Ureter (tissue), 1 donor: ENCODE measurements at places on chromosomes 3 and 15. TPM values are rescaled to one million over a fixed set of nuclear protein-coding genes. Genes with fewer than 3 reads are reported as not detected.

- no peak for DNase-seq
Measured at GRCh38 chr3:190064659-190065058, 56.0 kb downstream of the P3H2 start.

- no peak for DNase-seq
Measured at GRCh38 chr15:96412045-96412905, 81.8 kb downstream of the NR2F2 start.

DNA sequence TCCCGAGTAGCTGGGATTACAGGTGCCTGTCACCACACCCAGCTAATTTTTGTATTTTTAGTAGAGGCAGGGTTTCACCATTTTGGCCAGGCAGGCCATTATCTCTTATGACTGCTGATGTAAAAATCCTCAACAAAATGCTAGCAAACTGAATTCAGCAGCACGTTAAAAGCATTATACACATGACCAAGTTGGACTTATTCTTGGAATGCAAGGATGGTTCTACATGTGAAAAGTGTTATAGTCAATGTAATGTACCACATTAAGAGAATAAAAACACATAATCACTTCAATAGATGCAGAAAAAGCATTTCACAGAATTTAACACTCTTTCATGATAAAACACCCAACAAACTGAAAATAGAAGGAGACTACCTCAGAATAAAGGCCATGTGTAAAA, 20.2 kb downstream of the RNF13 start:
- DNase-seq = no peak

DNA sequence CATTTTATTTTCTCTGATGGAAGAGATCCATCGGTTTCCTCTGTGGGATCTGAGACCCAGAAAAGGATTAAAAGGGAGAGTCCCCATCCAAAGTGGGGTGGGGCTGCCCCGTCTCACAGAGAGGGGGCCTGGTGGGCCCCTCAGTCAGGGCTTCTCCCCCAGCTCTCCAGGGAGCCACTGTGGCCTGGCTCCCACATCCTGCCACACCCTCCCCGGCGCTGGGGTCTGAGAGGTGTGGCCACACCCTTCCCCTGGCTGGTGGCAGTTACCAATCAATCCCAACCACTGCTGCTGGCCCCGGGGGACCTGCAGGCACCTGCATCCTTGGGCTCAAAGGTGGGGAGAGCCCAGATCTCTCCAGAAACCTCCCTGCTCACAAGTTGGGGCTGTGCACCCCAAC, 161.8 kb upstream of the IQSEC1 start:
- DNase-seq = no peak

GRCh38 chr3:183895296-183895695, 10.6 kb upstream of the PARL start:
- no peak for DNase-seq

DNA sequence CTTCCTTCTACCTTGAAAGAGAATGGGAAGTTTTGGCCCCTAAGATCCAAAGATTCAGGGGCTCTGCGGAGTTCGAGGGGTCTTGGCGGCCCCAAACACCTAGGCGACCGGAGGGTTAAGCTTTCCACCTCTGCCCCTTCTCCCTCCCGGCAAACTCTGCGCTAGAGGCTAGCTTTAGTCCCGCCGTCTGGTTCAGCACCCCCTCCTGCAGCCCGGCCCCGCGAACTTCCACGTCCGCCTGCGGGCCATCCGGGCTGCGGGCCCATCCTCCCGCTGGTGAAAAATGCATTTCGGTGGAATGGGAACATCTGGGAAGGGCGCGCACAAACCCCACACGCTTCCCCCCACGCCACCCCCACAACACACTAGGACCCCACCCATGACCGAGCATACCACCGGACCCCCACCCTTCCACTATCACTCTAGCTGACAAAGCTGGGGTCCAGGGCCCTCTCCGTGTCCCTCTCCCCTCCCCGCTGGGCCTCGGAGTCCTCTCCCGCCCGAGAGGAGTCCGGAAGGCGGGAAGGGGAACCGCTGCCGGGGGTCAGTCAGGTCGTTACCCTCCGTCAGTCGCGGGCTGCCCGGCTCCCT, 1.0 kb downstream of the SHOX2 start:
- DNase-seq = no peak

DNA sequence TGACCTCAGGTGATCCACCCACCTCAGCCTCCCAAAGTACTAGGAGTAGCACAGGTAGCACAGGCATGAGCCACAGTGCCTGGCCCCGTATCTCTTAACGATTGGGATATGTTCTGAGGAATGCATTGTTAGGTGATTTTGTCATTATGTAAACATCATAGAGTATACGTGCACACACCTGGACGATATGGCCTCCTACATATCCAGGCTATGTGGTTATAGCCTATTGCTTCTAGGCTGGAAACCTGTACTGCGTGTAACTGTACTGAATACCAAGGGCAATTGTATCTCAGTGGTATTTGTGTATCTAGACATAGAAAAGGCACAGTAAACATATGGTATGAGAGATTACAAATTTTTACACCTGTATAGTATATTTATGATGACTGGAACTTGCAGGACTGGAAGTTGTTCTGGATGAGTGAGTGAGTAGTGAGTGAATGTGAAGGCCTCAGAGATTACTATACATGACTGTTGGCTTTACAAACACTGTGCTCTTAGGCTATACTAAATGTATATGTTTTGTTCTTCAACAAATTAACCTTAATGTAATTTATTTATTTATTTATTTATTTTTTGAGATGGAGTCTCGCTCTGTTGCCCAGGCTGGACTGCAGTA, 120.7 kb downstream of the MBNL1 start:
- DNase-seq = no peak

- no peak for DNase-seq
Measured at GRCh38 chr3:29695643-29696198, 414.9 kb downstream of the RBMS3 start.

DNA sequence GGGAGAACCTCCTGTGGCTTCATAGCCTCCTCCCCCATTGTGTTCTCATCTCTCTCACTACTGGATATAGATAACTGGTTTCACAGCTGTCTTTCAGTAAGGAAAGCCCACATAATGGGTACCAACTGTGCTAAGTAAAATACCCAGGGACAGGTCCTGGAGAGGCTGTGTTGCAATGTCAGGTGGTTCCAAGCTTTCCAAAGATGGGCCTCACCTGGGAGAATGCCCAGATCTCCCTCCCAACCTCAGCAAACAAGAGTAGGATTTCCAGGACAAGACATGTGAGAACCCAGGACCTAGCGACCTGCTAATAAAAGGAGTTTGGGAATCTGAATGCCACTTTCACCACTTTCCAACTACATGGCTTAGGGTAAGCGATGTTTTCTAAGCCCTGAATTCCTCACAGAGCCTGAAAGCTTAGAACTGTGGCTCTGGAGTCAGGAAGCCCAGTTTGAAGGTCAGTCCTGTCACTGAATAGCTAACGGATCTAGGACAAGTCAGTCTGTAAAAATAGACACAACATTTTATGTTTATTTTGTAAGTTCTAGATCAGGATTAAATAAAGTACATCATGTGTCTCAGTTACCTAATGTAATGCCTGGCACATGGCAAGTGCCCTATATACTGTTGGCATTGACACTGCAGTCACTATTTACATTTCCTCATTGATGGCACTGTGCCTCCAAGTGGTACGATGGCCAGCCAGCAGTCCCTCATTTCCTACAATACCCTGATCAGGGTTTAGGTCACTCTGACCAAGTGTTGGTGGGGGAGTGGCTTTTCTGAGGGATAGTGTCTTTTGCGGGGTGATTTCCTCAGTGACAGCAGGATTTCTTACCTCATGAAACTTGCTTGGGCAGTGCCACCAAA, 11.9 kb downstream of the CERS3 start:
- no peak for DNase-seq

- no peak for DNase-seq
Measured at GRCh38 chr3:42662813-42663535, 9.5 kb downstream of the ZBTB47 start.

DNA sequence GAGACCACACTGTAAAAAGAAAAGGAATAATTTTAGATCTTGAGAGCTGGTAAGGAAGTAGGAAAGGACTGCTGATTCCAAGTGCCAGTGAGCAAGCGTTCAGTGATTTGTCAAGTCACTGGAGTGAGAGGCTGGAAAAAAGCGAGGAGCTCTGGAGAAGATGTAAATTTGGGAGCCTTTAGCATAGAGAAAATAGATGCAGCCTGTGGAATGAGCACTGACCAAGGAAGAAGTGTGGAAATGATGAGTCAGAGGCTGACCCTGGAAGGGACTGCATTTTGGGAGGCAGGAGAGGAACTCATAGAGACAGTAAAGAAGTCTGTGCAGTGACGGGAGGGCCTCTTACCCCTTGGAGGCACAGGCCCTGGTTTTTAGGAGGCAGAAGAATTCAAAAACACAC, 17.1 kb upstream of the ABTB1 start:
- no peak for DNase-seq

DNA sequence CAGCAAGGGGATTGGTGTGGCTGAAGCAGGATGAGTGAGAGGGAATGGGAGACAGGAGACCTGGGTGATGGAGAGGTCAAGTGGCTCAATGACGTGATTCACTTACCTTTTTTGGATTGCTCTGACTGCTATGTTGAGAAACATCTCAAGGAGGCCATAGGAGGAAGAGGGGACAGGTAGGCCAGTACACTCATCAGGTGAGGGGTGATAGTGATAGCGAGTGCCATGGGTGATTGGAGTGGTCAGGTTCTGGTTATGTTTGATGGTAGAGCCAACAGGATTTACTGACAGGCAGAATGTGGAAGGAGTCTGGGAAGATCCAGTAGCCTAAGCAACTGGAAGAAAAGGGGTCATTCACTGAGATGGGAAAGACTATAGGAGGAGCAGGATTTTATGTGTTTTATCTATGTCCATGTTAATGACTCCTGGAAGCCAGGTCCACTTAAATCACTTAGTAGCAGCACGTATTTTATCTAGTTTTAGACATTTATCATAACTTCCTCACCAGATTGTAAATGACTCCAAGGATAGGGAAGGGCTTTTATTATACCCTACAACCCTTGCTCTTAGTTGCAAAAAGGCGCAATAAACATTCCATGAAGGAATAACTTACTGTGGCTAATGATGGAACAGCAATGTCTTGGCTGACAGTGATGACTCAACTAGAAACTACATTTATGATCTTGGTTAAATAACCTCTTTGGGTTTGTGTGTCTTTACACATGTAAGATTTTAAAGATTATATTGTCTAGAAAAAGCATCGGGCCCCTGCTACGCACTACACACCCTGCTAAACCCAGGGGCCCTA, 119.8 kb upstream of the RNF7 start:
- DNase-seq = no peak

- no peak for DNase-seq
Measured at GRCh38 chr3:71640331-71640983, 56.9 kb upstream of the FOXP1 start.

The SPTSSB gene
- total RNA-seq = 242 TPM

The LRRIQ4 gene
- not detected for total RNA-seq
